ENCODE measurements at places on chromosomes 13 and 19.

- DNase-seq, result no peak
Observed at GRCh38 chr19:35337097-35337983, 8.4 kb downstream of the CD22 start.

- DNase-seq, result no peak
Observed at GRCh38 chr13:106996867-106997618, 429.1 kb upstream of the ARGLU1 start.

- no peak for DNase-seq
Observed at GRCh38 chr19:55474269-55475265, 1.9 kb upstream of the ZNF628 start.

DNA sequence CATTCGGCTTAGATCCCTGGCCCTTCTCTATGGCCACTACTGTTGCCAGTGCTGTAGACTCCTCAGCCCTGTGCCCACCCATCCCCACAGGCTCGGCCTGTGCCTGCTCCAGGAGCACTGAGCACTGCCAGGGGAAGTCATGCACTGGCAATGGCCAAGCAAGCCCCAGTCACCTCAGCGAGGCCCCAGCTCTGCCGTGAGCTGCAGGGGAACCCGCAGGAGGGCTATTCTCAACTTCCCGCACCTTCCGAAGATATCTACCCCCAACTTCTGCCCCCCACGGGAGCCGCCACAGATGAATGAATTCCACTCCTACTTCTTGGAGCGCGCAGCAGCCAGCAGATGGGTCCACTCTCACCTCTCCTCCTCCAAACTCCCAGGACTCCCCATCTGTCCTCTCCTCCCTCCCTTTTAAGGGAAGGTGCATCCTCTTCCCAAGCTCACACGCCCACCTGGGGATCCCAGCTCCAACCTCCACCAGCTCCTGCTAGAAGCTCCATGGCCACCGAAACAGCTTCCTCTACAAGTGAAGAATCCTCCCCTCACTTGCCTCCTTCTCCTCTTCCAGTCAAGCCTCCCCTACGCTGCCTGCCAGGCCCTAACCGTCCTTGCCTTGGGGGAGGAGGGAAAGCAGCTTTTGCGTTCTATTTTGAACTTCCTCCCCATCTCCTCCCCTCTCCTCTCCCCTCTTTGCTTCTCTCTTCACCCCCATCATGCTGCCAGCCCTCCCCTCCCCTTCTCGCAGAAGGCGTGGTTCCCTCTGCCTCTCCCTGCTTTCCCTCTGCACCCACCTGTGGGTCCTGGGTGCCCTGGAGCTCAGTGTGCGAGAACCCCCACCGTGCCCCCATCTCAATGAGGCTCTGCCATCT lies 52.2 kb downstream of the PEPD start:
- DNase-seq, result no peak

DNA sequence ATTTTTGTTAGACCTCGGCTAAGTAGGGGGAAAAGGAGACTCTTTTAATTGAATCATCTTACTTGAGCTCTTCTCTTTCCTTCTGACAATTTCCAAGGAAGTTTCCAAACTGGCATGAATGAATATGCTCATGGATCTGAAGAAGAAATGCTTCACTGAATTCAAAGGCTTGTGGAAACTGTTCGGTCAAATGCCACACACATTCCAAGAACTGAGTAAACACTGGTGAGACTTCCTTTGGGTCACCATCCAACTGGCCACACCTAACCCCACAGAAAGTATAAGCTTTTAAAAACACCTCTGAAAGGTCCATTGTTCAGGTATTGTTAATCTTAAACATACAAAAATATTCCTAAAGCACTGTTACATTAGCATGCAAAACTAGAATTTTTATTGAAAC lies 33.6 kb downstream of the MTMR6 start:
- no peak for DNase-seq

- DNase-seq, result no peak
Observed at GRCh38 chr19:33329736-33330135, 27.4 kb upstream of the CEBPA start.

DNA sequence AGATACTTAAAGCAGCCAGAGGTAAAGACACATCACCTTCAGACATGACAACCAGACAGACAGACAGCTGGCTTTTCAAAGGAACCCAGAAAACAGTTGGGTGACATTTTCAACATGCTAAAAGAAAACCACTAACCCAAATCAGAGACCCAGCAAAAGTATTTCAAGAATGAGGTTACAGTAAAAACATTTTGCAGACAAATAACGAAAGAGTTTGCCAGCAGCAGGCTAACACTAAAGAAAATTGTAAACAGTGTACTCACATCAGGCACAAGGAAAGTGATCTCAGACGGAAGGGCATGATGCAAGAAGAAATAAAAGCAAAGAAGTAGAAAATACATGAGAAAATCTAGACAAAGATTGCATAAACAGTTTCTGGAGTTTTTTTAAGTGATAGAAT lies 46.4 kb downstream of the AP1M1 start:
- no peak for DNase-seq

DNA sequence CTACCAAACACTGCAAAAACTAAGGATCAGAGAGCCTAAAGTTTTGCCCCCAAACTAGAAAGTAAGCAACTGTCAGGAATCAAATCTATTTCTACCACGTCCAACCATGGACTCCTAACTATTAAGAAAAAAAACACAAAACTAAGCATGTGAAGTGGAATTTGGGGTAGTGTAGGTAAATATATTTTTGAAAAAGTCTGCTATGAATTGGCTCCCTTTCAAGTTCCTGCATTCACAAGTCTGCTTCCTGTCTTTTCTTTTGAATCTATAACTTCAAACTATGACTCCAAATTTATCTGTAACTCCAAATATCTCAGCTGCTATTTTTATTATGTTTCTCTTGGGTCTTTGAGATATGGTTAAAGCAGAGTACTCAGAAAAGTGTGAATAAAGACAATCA lies 47.0 kb downstream of the PCDH9 start:
- no peak for DNase-seq

- no peak for DNase-seq
Observed at GRCh38 chr19:7007859-7008258, 13.4 kb downstream of the MBD3L2B start.

DNA sequence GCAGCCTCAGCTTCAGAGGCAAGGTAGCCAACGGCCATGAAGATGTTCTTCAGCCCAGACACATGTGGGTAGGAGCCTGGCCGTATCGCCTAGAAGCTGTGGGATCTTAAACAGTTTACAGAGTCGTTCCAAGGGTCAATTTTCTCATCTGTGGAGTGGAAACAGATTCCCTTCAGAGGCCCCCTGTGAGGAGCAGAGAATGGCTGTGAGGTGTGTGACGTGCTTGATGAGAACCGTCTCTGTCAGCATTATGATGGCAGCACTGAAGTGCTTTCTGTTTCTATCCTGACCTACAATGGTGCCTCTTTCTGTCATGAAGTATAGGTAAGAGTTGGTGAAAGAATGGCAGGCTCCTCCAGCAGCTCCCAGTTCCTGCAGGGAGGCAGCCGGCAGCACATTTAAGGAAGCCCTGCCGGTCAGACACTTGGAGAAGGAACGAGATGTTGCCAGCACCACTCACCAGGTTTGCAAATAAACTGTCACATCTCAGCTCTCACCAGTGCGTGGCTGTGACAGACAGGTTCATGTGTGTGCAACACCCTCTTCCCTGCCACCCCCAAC lies 277.3 kb downstream of the FOXO1 start:
- DNase-seq, result peak; percentile 39

GRCh38 chr13:100451923-100452322 lies 136.7 kb downstream of the GGACT start:
- DNase-seq, result no peak

- no peak for DNase-seq
Observed at GRCh38 chr13:30873499-30873898, 32.6 kb upstream of the MEDAG start.

DNA sequence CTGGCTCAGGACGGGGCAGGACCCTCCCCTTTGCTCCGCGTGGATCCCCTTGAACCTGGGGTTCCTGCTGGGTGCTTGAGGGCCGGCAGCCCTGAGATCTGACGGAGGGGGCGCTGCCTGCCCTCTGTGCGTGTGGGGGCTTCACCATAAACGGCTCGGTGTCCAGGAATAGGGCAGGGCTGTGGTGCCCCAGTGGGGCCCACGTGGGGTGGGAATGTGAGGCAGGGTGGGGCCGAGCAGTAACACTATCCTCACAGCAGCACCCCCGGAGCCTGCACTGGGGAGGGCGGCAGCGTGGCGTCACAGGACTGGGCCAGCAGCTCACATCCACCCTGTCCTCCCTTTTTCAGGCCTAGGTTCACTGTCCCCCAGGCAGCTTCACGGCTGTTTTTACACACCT lies 38.0 kb downstream of the GAS6 start:
- no peak for DNase-seq

GRCh38 chr13:99057310-99057975 lies 79.6 kb upstream of the DOCK9 start:
- DNase-seq, result no peak
